ENCODE measurements at places on chromosomes 7 and 10.

DNA sequence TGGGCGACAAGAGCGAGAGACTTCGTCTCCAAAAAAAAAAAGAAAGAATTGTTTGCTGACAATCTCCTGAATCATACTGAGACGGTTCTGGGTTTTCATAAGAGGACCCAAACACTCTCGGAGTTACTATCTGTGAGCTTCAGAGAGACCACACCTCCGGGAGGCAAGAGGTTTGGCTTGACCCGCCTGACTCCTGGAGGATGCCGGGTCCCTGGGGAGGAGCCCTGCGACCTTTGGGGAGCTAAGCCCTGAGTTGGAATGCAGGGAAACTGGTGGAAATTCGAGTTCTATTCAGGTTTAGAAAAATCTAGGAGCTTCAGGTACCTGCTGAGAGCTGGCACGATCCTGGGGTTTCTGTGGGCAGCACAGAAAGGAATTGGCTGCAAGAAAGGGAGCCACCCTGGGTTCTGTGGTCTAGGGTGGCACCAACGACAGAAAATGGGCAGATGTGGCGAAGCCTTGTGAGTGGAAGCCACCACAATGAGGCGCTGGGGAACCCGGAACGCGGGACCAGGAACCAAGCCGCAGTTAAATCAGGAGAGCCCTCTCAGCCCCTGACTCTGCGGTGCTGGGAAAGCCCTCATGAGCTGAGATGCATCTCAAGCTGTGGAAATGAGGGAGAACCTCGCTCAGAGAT lies 21.9 kb upstream of the GATAD1 start:
- no peak for DNase-seq

GRCh38 chr10:6569259-6569658 lies 10.8 kb downstream of the PRKCQ start:
- no peak for DNase-seq

DNA sequence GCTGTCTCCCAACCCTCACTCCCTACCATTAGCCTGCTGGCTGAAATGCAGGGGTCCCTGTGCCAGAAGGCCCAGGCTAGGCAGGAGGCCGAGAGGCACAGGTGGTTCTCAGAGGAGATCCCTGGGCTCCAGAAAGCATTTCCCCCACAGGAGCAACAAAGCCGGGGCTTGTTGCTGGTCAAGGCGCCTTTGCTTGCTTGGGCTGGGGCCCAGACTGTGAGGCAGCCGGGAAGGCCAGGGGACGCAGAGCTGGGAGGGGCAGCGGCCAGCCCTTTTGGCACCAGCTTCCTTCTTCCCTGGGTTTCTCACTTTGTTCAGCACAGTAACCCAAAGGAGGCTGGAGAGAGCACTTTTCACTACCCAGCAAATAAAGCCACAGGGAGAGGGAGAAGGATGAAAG lies 48.6 kb downstream of the FBXW4 start:
- no peak for DNase-seq

DNA sequence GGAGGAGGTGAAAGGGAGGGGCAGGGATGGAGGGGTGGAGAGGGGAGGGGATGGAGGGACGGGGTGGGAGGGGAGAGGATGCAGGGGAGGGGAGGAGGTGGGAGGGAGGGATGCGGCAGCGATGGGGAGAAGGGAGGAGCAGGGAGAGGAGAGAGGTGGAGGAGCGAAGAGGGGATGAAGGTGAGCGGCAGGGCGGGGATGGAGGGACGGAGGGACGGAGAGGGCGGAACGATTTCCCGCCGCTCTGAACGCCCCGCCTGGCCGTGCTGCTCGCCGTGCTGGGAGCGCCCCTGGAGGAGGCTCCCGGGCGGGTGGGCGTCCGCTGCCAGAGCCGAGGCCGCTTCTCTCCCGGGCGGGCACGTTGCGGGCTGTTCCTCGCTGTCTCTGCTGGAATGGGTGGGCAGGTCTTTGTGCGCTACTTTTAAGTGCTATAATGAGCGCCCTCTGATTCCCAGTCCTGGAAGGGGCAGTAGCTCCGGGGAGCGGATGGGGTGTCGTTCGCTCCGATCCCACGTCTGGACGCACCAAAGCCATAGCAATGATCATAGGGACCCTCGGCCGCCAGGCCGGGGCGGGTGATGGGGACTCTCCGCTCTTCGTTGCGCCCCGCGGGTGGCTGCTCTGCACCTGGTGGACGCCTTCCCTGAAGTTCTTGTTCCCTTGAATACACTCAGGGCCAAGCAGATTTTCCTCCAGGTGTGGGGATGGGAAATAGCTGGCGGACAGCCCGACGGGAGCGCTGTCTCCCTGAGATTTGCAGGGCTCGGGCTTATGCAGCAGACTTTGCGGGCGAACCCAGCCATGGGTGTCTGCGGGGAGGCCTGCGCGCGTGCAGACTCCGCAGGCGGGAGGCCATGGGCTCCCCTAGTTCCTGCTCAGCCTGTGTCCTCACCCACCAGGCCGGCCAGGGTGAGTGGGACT lies 81.1 kb upstream of the CPXM2 start:
- no peak for DNase-seq

- DNase-seq: no peak
Observed at GRCh38 chr7:16061630-16062029, 359.7 kb downstream of the CRPPA start.

- no peak for DNase-seq
Observed at GRCh38 chr10:33122014-33122809, 164.2 kb upstream of the ITGB1 start.

DNA sequence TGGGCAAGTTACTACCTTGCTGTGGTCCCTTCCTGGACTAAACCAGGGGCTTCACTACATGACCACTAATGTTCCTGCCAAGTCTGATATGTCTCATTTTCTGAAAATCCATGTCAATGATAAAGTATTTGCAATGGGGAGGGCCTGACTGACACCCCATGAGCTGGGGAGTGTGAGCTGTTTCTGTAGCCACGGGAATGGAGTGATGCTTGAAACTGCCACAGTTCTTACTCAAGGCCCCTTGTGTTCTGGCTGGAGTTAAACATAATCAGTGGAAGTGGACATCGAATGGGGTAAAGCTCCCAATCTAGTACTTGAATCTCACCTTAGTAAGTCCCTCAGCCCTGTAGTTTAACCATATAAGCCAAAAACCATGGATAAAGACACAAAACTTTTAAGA lies 61.9 kb upstream of the PDLIM1 start:
- DNase-seq: no peak

GRCh38 chr10:27512548-27512947 lies 8.4 kb downstream of the RAB18 start:
- no peak for DNase-seq

GRCh38 chr7:25395976-25396375 lies 167.7 kb upstream of the NPVF start:
- DNase-seq: no peak

DNA sequence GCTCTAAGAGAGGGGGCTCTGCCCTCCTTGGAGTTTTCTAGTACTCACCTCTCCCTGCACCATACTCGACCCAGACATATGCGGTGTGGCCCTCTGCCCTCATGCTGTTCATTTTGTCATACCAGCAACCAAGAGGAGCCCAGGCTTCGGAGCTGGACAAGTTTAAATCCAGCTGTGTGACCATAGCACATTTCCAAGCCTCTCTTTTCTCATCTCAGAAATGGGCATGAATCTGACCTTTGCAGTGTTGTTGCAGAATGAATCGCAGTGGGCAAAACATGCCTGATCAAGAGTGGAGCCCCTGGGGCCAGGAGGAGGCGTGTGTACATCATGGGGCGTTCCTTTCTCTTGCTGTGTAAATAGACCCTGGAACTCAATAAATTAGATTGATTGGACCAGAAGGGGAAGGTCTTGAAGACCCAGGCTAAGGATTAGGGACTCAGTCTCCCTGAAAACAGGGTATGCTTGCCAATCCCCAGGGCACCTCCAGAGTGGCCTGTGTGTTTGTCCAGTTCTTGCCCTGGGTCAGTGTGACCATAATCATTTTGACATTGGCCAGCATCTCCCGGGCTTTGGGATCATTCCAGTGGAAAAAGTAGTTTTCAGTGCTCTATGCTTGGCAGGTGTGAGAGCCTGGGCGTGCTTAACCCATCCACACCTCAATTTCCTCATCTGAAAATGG lies 59.6 kb downstream of the ZMIZ1 start:
- no peak for DNase-seq

DNA sequence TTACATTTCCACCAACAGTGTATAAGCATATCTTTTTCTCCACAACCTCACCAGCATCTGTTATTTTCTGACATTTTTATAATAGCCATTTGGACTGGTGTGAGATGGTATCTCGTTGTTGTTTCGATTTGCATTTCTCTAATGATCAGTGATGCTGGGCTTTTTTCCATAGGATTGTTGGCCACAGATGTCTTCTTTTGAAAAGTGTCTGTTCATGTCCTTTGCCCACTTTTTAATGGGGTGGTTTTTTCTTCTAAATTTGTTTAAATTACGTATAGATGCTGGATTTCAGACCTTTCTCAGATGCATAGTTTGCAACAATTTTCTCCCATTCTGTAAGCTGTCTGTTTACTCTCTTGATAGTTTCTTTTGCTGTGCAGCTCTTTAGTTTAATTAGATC lies 28.9 kb downstream of the XRCC2 start:
- no peak for DNase-seq

- peak; percentile 39 for DNase-seq
Observed at GRCh38 chr10:63711867-63712716, 190.9 kb downstream of the REEP3 start.

DNA sequence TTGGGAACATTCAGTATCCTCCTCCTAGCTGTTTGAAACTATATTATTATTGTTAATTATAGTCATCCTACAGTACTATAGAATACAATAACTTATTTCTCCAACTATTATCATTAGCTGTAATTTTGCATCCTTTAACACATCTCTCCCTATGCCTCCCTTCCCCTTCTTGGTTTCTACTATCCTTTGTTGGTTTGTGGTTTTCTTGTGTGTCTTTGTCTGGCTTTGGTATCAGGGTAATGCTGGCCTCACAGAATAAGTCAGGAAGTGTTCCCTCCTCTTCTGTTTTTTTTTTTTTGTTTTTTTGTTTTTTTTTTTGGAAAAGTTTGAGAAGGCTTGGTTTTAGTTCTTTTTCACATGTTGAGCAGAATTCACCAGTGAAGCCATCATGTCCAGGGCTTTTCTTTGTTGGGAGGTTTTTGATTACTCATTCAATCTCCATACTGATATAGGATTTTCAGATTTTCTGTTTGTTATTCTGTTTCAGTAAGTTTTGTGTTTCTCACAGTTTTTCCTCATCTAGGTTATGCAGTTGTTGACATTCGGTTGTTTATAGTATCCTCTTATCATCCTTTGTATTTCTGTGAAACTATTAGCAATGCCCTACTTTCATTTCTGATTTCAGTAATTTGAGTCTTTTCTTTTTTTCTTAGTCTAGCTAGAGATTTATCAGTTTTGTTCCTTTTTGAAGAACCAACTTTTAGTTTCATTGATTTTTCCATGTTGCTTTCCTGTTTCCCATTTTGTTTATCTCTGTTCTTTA lies 21.6 kb downstream of the C1GALT1 start:
- no peak for DNase-seq

GRCh38 chr7:42747044-42747443 lies 164.8 kb downstream of the C7orf25 start:
- peak; percentile 22 for DNase-seq

DNA sequence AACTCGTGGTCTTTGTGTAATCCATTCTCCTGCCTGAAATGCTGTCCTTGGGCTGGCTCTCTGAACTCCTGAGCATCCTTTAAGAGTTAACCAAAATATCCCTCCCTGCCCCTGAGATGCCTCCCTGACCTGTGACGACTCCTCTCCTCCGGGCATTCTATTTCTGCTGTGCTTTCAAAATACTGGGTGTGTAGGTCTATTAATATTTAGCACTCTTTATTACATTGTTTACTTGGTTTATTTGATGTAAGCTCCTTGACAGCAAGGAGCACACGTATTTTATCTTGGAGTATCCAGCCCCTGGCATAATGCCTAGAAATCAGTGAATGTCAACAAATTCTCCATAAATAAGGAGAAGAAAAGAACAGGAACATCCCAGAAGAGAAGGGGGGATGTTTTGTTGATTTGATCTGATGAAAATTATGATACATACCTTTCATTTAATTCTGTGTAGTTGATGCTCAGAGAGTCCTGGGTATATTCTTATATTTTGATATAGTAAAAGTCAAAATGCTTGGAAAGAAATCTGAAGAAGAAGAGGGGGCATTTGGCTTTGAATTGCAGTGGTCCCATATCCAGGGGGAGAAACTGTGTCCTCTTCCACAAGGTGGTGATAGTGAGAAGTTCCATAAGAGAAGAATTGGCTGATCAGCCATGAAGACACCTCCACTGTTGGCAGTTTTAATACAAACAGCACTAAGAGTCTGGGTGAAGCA lies 107.7 kb upstream of the MPP7 start:
- peak; percentile 39 for DNase-seq

- DNase-seq: no peak
Observed at GRCh38 chr7:83355143-83355542, 192.5 kb upstream of the PCLO start.

DNA sequence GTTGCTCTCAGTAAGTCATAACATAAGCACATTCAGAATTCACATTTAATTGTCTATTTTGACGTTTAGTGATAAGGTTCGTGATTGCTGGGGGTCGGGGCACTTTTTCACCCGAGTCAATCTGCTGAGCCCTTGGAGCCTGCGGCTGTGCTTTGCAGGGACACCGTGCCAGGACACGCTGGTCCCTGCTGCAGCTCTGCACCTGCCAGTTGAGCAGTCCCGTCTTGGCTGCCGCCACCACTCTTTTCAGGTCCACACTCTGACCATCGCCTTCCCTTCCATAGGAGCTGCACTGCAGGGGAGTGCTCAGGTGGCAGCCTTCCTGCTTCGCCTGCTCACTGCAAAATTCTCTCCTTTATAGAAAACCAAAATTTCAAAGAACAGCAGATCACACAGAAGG lies 36.4 kb downstream of the CUL1 start:
- no peak for DNase-seq

- DNase-seq: peak; percentile 58
Observed at GRCh38 chr7:106031300-106032035, 68.4 kb downstream of the CDHR3 start.

GRCh38 chr10:1211844-1212570 lies 155.8 kb downstream of the WDR37 start:
- DNase-seq: no peak

DNA sequence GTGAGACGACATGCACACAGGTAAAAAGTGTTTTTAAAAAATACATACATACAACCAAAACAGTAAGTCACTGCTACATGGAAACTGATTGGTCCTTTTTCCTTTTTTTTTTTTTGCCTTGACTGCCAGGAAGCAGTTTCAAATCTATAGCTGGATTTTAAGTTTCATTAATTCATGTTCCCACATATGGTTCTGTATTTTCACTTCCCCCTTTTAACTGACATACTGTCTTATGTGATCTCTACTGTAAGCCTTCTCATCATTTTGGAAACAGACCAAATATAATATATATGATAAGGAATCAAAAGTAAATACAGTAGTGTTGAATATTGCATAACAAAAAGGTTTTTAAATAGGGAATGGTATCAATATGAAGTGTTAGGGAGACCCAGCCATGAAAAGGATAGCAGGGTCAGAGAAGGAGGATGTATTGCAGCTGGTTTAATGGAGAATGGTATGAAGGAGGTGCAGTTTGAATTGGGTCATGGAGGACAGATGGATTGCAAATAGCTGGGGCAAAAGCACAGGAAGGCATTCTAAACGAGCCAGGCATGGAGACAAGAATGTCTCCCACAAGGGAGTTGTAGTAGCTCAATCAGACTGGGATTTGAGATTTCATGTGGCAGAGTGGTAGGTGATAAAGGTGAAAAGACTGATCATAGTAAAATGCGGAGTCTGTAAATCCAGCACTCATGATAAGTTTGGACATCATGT lies 5.4 kb downstream of the CAV1 start:
- DNase-seq: no peak

GRCh38 chr7:134276951-134277350 lies 39.8 kb downstream of the SLC35B4 start:
- no peak for DNase-seq

GRCh38 chr7:143248761-143249354 lies 14.4 kb upstream of the GSTK1 start:
- DNase-seq: no peak

GRCh38 chr7:136728945-136729344 lies 139.5 kb upstream of the CHRM2 start:
- no peak for DNase-seq

Data from SK-MEL-5 (cell line).